ENCODE measurements at places on chromosomes 13 and 19. TPM values are rescaled to one million over a fixed set of nuclear protein-coding genes. Genes with fewer than 3 reads are reported as not detected.

DNA sequence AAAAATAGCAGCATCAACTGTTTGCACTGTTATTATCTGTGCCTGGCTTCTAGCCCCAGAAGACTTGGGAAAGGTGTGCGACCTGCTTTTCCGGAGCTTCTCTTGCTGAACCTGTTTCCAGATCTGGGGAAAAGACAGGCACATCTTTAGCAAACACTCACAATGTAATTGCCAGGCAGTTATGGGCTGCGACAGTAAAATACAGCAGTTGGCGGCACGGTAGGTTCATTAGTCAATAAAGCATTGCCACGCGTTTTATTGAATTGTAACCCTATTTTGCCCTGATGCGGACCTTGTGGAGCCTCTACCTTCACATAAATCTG lies 223.7 kb upstream of the TSHZ3 start:
- DNase-seq: peak; percentile 87
- H3K4me3 ChIP-seq: no peak overlapping the region
- no peaks in the 10 kb centered on the region for H3K27me3 ChIP-seq
- H3K4me1 ChIP-seq: no peaks in the 10 kb centered on the region
- H3K27ac ChIP-seq: no peak overlapping the region
- H3K36me3 ChIP-seq: no peaks in the 10 kb centered on the region

DNA sequence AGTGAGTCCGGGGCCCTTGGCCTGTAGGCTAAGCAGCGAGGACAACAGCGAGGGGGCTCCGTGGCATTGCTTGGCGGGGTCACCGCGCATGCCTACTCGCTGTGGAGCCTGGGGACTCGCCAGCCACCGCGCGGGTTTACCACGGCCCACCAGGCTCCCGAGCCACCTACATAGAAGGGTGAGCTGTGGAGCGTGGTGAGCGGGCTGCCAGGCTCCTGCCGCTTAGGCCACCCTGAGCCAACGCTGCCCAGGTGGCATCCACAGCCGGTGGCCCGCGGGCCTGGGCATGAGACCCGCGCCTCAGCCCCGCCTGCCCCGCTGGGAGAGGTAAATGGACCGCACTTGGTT lies 31.2 kb downstream of the C1QTNF9 start:
- H3K4me3 ChIP-seq: no peak overlapping the region
- no peaks in the 10 kb centered on the region for H3K36me3 ChIP-seq
- H3K27ac ChIP-seq: no peak overlapping the region

DNA sequence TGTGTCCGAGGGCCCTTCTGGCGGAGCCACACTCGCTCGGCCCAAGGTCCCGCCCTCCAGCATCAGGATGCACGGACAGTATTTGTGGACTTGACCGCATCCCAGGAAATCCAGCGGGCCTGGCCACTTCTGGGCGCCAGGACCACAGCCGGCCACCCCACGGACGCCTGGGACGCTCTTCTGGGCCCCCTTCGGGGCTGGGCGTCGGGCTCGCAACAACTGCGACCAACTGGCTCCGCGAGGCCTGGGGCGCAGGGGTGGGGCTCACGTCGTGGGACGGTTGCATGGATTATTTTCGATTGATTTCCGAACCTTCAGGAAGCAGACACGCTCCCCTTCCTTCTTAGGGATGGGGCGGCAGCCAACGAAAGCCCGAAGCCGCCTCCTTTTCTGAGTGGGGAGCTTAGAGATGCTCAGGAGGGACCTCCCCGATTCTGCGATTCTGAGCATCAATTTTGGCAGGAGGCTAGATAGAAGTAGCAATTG lies 521 bp upstream of the NUP58 start:
- no peaks in the 10 kb centered on the region for H3K27me3 ChIP-seq
- peak overlapping the region; percentile 57 for H3K4me3 ChIP-seq
- peak; percentile 10 for DNase-seq

GRCh38 chr13:59829690-59830089 lies 334.0 kb downstream of the DIAPH3 start:
- no peaks in the 10 kb centered on the region for H3K4me1 ChIP-seq
- no peak overlapping the region for H3K4me3 ChIP-seq
- no peaks in the 10 kb centered on the region for H3K36me3 ChIP-seq
- DNase-seq: no peak

DNA sequence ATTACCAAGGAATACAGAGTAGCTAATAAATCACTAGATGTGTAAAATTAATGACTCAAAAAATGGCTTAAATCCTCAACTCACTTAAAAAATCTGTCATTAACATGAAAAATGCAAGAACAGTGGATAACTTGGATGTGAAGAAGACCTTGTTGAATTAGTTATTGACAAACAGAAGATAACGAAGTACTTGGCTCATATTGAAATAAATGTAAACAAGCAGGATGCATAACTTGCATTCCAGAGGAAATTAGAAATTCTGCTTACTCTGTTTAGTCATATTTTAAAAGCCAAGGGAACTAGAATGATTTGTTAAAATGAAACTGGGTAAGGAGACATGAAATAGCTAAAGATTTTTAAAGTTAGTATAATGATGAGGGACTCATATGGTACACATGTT lies 1812.2 kb downstream of the PCDH9 start:
- DNase-seq: no peak
- H3K36me3 ChIP-seq: no peaks in the 10 kb centered on the region
- H3K27me3 ChIP-seq: no peaks in the 10 kb centered on the region
- no peak overlapping the region for H3K4me3 ChIP-seq
- H3K4me1 ChIP-seq: no peaks in the 10 kb centered on the region

- H3K4me1 ChIP-seq: no peaks in the 10 kb centered on the region
- no peaks in the 10 kb centered on the region for H3K36me3 ChIP-seq
- no peak for DNase-seq
- H3K4me3 ChIP-seq: no peak overlapping the region
- no peak overlapping the region for H3K27ac ChIP-seq
- no peaks in the 10 kb centered on the region for H3K27me3 ChIP-seq
These were observed 3.7 kb upstream of the RASL11A start for GRCh38 chr13:27266917-27267316.

- no peak overlapping the region for H3K27ac ChIP-seq
- no peaks in the 10 kb centered on the region for H3K36me3 ChIP-seq
- no peaks in the 10 kb centered on the region for H3K4me1 ChIP-seq
- no peak for DNase-seq
- H3K27me3 ChIP-seq: no peaks in the 10 kb centered on the region
These were observed 43.5 kb downstream of the CCL25 start for GRCh38 chr19:8096071-8096470.

DNA sequence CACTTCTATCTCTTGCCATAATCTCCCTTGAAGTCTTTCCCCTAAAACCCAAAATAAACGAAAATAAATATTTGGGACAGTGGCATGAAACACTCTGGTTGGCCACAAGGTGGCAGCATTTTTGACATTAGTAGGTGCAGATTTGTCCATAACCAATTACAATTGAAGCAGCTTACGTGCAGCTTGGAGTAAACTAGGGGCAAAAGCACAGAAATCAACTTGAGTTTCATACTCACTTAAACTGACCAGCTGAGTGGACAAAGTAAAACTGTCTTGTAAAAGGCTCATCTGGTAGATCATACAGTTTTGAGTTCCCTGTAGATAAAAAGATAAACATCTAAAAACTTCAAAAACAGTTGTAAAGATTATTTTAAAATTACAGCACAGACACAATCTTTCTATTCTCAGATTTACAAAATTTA lies 18.8 kb downstream of the PDCD5 start:
- H3K27me3 ChIP-seq: no peaks in the 10 kb centered on the region
- peak; percentile 14 for DNase-seq
- H3K36me3 ChIP-seq: peaks cover 7% of the 10 kb centered on the region

DNA sequence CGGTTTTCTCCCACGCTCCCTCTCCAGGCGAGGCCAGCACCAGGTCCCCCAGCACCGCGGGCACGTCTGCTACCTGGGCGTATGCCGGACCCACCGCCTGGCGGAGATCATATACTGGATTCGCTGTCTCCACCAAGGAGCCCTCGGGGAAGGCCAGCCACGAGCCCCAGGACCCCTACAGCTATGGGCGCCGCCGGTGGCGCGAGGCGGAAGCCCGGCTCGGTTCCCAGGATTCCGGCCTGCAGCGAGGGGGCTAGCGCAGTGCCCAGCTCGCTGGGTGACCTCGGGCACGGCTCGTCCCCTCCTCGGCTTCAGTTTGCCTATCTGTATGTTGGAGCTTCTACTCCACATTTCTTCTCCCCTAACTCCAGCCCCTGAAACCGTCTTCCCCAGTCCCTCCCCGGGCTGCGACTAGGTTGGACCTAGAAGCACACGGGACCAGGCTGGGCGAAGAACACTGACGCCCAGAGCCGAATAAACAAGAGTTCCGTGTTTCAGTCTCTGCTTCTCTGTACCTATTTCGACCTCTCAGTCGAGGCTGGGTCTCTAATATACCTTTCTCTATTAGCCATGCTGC lies 749 bp upstream of the CPT1C start:
- peak overlapping the region; percentile 28 for H3K4me3 ChIP-seq
- peak overlapping the region; percentile 58 for H3K27ac ChIP-seq
- H3K4me1 ChIP-seq: no peaks in the 10 kb centered on the region
- peaks cover 15% of the 10 kb centered on the region for H3K36me3 ChIP-seq
- no peak for DNase-seq

- no peak overlapping the region for H3K27ac ChIP-seq
- no peaks in the 10 kb centered on the region for H3K27me3 ChIP-seq
- DNase-seq: no peak
- no peaks in the 10 kb centered on the region for H3K4me1 ChIP-seq
These were observed 14.4 kb downstream of the EVI5L start for GRCh38 chr19:7844405-7844804.

- no peaks in the 10 kb centered on the region for H3K27me3 ChIP-seq
- H3K27ac ChIP-seq: no peak overlapping the region
- no peaks in the 10 kb centered on the region for H3K36me3 ChIP-seq
- no peak overlapping the region for H3K4me3 ChIP-seq
- H3K4me1 ChIP-seq: no peaks in the 10 kb centered on the region
- DNase-seq: no peak
These were observed 1.4 kb upstream of the HSH2D start for GRCh38 chr19:16142032-16142580.

- no peak for DNase-seq
- H3K4me3 ChIP-seq: peak overlapping the region; percentile 81
- H3K36me3 ChIP-seq: peaks cover 5% of the 10 kb centered on the region
- peak overlapping the region; percentile 90 for H3K27ac ChIP-seq
- H3K4me1 ChIP-seq: peaks cover 5% of the 10 kb centered on the region
- no peaks in the 10 kb centered on the region for H3K27me3 ChIP-seq
These were observed 1.1 kb downstream of the FKBP8 start for GRCh38 chr19:18541992-18542940.

GRCh38 chr13:32650705-32651311 lies 64.6 kb downstream of the PDS5B start:
- no peaks in the 10 kb centered on the region for H3K36me3 ChIP-seq
- no peak overlapping the region for H3K27ac ChIP-seq
- DNase-seq: peak; percentile 23

DNA sequence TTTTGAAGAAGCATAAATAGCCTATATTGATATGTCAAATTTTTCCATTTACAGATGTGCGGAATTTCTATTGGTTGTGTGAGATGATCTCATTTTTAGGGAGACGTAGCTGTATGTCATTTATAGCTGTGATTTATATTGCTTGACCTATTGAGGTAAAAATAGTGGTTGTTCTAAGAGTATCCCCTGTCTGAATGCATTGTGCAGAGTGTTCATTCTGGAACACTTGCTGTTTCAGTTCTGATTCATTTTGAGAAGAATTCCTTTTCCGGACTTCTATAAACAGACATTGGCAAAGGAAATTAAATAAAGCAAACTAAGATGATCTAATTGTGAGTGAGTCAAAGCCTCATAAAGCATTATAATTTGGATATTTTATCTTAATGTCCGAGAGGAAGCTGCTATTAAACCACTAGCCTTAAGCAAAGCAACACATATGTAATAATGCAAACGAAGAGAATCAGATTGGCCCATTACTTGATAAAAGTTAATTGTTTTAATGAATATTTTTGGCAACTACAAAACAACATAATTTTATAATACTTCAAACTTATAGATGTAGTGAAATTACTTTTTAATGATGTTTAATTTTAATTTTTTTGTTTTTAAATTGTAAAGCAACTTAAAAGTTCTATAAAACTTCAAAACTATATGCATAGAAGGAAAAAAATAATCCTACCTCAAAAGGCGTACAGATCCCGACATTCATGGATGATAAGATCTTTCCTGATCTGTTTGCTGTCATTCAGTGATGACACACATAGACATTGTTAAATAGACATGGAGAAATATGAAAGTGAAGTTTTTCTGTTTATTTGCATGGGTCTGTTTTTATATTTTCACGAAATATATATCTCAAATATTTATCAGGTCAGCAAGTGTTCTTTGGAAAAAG lies 942.6 kb upstream of the SLC10A2 start:
- no peak overlapping the region for H3K4me3 ChIP-seq
- H3K27ac ChIP-seq: no peak overlapping the region
- no peaks in the 10 kb centered on the region for H3K27me3 ChIP-seq
- no peaks in the 10 kb centered on the region for H3K4me1 ChIP-seq
- DNase-seq: no peak

- no peaks in the 10 kb centered on the region for H3K36me3 ChIP-seq
- H3K4me1 ChIP-seq: peaks cover 61% of the 10 kb centered on the region
- peak; percentile 90 for DNase-seq
- peak overlapping the region; percentile 97 for H3K27ac ChIP-seq
- peak overlapping the region; percentile 78 for H3K4me3 ChIP-seq
These were observed 4.9 kb downstream of the NAPA start for GRCh38 chr19:47509973-47510372.

- no peak overlapping the region for H3K4me3 ChIP-seq
- DNase-seq: no peak
- no peaks in the 10 kb centered on the region for H3K4me1 ChIP-seq
- no peaks in the 10 kb centered on the region for H3K27me3 ChIP-seq
- H3K36me3 ChIP-seq: no peaks in the 10 kb centered on the region
- no peak overlapping the region for H3K27ac ChIP-seq
These were observed 24.9 kb downstream of the SIGLEC7 start for GRCh38 chr19:51166846-51167490.

GRCh38 chr13:99408703-99409000 lies 92.6 kb upstream of the TM9SF2 start:
- DNase-seq: no peak
- H3K27ac ChIP-seq: no peak overlapping the region
- no peaks in the 10 kb centered on the region for H3K27me3 ChIP-seq
- no peaks in the 10 kb centered on the region for H3K36me3 ChIP-seq
- H3K4me3 ChIP-seq: no peak overlapping the region
- H3K4me1 ChIP-seq: no peaks in the 10 kb centered on the region

GRCh38 chr13:64688893-64689677 lies 2541.1 kb downstream of the PCDH9 start:
- H3K27me3 ChIP-seq: no peaks in the 10 kb centered on the region
- H3K27ac ChIP-seq: no peak overlapping the region
- no peak overlapping the region for H3K4me3 ChIP-seq
- no peak for DNase-seq

- H3K36me3 ChIP-seq: no peaks in the 10 kb centered on the region
- H3K27ac ChIP-seq: peak overlapping the region; percentile 70
- peak overlapping the region; percentile 83 for H3K4me3 ChIP-seq
- H3K4me1 ChIP-seq: no peaks in the 10 kb centered on the region
These were observed 518 bp downstream of the FLT3LG start for GRCh38 chr19:49474542-49474924.

FBL gene
- total RNA-seq: 139 TPM

CSNK1A1L gene
- not detected for total RNA-seq

LHB gene
- total RNA-seq: not detected

EBI3 gene
- 5.7 TPM for total RNA-seq

SULT2A1 gene
- total RNA-seq: not detected

ZNF550 gene
- total RNA-seq: 12.8 TPM

MEDAG gene
- 13.0 TPM for total RNA-seq

CRX gene
- 0.34 TPM for total RNA-seq

CYP4F3 gene
- 2.0 TPM for total RNA-seq

HRC gene
- 3.8 TPM for total RNA-seq

GGN gene
- total RNA-seq: 7.4 TPM

OR4F17 gene
- total RNA-seq: not detected

ZNF285 gene
- total RNA-seq: 5.4 TPM

Measured in prostate gland (tissue), 2 donors.